Stimulated activated CD8-positive, alpha-beta memory T cell treated with anti-CD3 and anti-CD28 coated beads, Interleukin-7, amount 100 ng/mL, for 48 hours (primary cell): ENCODE measurements at places on chromosomes 5 and 9.

- no peak for DNase-seq
Measured at GRCh38 chr9:135901031-135901758, 6.2 kb downstream of the CAMSAP1 start.

DNA sequence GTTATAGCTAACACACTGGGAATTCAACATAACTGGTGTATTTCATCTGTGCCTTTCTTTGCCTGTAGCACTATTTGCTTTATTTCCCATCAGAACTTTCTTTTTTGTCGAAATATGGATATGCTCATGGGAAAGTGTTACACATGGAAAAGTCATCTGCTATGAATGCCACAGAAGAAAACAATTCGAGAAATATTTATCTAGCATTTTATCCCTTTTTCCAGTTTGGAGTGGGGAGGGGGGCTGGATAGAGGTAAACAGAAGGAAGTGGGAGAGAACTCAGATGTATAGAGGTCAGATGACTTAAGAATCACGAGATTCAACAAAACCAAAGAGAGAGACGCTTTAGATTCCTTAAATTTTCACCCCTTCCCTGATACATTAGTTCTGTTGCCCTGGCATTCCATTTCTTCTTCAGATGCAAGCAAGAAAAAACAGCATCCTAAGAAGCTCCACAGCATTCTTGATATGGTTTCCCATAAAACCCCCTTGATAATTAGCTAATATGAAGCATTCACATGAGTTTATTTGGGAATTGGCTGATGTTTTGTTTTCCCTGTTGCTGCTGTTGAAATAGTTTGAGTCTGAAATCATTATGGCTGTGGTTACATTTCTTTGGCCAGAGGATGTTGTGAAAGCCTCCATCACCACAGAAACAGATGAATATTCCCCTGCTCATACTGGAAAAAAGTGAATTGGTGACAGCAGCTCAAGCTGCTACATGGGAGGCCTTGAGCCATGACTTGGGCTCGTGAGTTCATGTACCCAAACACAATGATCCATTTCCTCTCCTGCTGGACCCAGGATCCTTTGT lies 335.8 kb upstream of the DAB2 start:
- no peak for DNase-seq

- no peak for DNase-seq
Measured at GRCh38 chr5:181245427-181246275, 1.9 kb upstream of the RACK1 start.

GRCh38 chr5:107058235-107058634 lies 612.5 kb downstream of the EFNA5 start:
- DNase-seq: no peak

- DNase-seq: no peak
Measured at GRCh38 chr5:73030995-73031394, 75.2 kb downstream of the FCHO2 start.

DNA sequence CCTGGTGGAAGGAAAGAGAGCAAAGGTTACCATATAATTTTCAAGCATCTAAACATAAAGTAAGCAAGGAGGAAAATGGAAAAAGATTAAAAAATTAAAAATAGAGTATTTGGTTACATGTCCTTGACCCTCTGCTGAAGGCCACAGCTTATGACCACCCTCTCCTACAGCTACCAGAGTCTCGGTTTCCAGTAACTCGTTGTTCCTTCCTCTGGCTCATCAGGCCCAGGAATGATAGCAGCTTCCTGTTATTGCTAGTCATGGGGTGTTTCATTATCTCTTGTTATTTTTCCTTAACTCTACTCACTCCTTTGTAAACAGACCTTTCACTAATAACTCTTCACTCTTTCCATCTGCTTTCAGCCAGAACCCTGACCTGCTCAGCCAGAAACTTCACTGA lies 102.2 kb downstream of the YTHDC2 start:
- no peak for DNase-seq

GRCh38 chr9:121748727-121749423 lies 97.4 kb downstream of the DAB2IP start:
- DNase-seq: no peak

GRCh38 chr9:137811283-137811870 lies 66.2 kb upstream of the CACNA1B start:
- DNase-seq: no peak

DNA sequence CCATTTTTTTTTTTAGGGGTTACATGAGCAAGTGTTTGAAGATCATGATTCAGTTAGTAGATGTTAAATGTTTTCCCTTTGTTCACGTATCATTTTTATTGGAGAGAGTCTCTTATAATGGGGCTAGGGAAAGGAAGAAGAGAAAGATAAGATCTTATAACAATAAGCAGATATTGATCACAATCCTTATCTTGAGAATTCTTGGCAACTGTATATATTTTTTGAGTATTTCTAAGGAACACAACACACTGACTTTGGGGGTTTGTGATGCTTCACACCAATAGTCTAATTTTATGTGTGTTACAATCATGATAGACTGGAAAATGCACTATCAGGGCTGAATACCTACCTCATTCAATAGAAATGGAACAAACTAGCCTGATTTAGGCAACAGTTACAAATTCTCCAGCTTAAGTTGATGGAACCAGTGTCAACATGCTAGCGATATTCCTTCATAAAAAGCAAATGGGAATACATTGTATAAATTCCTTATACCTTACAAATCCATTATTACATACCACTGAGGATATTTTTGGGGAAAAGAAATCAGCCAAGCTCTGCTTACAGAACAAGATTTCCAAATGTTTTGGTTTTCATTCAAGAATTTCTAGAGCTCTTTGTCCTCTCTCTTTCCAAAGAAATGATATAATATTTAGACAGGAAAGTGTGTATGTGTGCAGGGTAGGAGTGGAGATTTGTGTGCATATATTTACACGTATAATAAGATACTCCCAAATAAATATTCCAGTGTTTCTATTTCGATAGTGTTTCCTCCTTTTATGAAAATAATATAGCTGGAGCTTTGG lies 41.5 kb downstream of the SVEP1 start:
- DNase-seq: no peak

DNA sequence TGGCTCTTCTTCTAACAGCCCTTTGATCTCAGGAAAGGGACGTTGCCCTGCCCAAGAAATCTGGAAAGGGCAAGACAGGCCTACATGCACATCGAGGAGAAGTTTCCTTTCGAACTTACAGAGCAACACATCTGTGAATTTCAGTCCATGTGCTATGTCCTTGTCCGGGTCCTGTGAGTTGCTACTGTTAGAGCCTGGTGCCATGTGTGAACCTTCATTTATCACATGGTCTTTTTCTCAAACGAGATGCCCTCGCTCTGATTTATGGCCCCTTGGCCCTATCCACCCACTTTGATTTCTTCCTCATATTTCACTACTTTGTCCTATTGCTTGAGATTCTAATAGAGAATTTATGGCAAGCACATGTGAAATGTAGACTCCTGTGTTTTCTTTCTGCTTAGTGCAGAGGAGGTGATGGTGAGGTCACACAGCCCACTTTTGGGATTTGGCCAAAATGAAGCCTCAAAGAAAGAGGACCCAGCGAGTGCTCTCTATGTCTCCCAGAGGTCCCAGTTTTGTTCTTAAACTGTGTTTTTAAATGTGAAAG lies 153.1 kb downstream of the SNCAIP start:
- DNase-seq: no peak

DNA sequence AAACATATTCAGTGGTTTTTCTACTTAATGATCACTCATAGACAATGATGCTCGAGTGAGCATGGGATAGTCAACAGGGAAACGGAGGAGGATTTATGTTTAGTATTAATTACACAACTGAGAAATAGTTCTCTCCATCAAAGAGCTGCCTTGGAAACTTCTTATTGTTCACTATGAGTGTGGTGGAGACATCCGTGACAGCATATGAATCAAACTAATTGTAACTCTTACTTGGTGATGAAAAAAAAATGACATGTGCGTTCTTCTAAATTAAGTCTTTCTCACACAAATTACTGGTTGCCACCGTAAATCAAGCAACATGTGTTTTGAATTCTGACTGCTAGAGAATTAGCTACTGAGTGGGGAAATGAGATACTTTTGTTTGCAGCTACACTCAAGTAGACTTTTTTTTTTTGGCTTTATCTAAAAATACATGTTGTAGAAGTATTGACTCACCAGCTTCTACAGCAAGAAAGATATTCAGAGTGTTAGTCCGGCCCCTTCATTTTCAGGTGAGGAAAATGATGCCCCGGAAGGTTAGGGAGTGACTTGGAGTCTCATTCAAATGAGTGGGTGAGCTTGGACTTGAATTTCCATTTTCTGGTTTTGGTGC lies 179.4 kb downstream of the CFAP90 start:
- no peak for DNase-seq

GRCh38 chr5:81834021-81834660 lies 83.2 kb upstream of the SSBP2 start:
- DNase-seq: no peak
